ENCODE measurements at places on chromosomes 3 and 15.

DNA sequence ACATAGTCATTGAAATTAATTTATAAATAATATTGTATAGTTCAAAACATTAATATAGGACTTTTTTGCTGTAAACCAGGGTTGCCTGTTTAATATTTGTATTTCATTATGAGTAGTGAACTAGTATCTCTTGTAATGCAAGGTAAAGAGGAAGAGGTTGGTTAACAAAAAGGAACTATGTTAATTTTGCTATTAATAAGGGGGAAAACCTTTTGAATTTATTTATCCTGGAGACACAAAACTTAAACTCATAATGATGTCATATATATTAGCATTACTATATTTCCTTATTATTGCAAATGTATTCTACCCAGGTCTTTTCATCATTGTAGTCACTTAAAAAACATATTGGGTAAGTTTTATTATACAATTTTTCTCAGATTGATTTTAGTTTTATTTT is 94.5 kb downstream of the CHL1 start:
- no peak for DNase-seq

DNA sequence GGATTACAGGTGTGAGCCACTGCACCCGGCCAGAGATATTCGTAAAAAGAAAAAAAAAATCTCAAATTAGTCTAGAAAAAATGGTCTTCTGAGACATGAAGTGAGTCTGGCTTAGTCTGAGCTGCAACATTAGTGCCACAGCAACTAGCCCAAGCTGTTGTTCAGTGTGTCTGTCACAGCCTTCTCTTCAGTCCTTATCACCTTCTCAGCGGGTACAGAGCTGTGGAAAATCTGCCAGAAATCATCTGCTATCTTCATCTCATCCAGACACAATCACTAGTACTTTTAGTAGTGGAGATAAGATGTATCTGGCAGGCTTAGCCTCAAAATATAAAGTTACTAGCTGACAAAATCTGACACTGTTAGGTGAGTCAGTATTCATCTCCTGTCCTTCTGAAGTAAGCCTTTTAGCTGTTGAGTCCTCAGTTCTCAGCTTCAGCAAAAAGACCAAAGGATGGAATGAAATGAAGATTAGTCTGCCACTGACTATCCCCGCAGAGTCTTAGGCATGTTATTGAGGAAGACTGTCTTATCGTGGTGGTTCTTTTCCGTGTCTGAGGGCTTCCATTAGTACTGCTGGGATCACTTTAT is 120.5 kb upstream of the CGNL1 start:
- no peak for DNase-seq

- no peak for DNase-seq
Measured at GRCh38 chr3:151322511-151322910, 5.9 kb upstream of the GPR87 start.

DNA sequence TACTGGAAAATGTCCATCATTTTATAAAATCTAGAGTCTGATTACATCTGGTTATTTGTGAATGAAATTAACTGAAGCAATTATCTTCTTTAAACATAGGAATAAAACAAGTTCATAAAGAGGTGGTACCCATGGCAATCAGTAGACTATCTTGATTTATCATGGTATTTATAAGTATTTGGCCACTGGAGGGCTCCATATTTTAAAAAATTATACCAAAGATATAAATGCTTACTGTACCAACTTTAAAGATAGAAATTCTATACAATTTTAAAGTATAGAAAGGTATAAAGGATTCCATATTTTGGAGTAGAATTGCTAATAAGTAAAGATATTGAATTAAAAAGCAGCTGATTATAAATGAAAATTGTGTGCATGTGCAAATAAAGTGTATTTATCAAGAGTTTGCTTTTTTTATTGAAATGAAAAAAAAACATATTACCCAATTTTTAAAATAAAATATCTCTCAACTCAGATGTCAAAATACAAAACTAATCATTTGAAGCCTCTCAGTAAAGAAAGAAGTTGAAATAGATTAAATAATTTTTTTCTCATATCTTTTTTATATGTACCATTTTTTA is 105.3 kb downstream of the BBX start:
- no peak for DNase-seq

DNA sequence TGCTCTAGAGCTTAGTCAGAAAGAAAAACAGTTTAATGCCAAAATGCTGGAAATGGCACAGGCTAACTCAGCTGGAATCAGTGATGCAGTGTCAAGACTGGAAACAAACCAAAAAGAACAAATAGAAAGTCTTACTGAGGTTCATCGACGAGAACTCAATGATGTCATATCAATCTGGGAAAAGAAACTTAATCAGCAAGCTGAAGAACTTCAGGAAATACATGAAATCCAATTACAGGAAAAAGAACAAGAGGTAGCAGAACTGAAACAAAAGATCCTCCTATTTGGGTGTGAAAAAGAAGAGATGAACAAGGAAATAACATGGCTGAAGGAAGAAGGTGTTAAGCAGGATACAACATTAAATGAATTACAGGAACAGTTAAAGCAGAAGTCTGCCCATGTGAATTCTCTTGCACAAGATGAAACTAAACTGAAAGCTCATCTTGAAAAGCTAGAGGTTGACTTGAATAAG is 150.5 kb upstream of the LRRFIP2 start:
- no peak for DNase-seq

DNA sequence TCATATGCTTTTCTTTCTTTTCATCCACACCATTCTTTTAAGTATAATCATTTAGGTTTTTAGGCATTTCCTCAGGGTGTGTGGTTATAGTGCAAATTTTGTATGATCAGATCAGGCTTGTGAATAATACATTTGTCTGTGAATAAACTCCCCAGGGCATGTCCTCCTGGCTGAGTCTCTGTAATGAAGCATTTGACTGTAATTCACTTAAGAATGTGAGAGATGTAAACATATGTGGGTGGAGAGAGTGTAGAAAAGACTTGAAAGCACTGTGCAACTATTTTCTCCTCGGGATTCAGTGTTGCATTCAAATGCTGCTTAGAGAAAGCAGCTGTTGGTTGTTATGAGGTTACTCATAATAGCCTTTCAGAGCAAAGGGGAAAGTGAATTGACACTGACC is 996.5 kb downstream of the TUSC7 start:
- no peak for DNase-seq

GRCh38 chr3:112676659-112677234 is 35.8 kb upstream of the CCDC80 start:
- peak; percentile 28 for DNase-seq

GRCh38 chr3:28799084-28799483 is 450.5 kb upstream of the AZI2 start:
- no peak for DNase-seq

GRCh38 chr15:38685686-38686339 is 121.2 kb upstream of the RASGRP1 start:
- no peak for DNase-seq

GRCh38 chr3:127630811-127631714 is 2.1 kb downstream of the PODXL2 start:
- DNase-seq: no peak

DNA sequence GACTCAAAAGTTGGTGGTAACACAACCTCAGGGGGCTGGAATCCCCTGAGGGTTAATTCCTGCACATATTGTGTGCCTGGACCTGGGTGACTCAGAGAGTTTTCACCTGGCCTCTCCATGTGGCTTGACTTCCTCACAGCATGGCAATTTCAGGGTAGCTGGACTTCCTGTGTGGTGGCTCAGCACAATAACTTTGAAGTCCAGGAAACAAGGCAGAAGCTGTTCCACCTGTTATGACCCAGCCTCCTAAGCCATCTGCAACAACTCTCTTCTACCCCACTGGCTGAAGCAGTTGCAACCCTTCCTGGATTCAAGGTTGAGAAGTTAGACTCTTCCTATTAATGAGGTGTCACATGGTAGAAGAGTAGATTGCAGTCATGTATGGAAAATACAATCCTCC is 58.4 kb downstream of the EDEM1 start:
- no peak for DNase-seq

- no peak for DNase-seq
Measured at GRCh38 chr15:64423970-64424369, 36.3 kb downstream of the TRIP4 start.

- no peak for DNase-seq
Measured at GRCh38 chr3:136381051-136381450, 130.9 kb downstream of the PCCB start.

- no peak for DNase-seq
Measured at GRCh38 chr3:197135212-197135611, 105.6 kb upstream of the MELTF start.

DNA sequence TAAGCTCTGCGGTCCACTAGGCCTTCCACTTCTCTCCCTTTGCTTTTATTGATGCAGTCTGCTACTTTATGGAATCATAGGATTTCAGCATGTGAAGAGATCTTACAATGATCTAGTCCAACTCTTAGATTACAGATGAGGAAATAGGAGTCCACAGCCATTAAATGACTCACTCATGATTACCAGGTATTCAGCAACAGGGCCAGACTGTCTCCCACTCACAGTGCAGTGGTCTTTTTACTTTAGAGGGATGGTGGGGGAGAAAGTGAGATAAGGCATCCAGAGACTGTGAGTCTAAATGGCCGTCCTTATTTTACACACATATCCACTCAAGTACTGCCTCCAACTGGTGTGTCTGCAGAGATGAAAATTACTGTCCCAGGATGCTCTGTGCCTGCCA is 88.5 kb upstream of the SKOR1 start:
- DNase-seq: no peak

GRCh38 chr15:60695713-60696522 is 217.0 kb upstream of the ICE2 start:
- no peak for DNase-seq

- DNase-seq: no peak
Measured at GRCh38 chr15:76861815-76862397, 43.2 kb downstream of the SCAPER start.

DNA sequence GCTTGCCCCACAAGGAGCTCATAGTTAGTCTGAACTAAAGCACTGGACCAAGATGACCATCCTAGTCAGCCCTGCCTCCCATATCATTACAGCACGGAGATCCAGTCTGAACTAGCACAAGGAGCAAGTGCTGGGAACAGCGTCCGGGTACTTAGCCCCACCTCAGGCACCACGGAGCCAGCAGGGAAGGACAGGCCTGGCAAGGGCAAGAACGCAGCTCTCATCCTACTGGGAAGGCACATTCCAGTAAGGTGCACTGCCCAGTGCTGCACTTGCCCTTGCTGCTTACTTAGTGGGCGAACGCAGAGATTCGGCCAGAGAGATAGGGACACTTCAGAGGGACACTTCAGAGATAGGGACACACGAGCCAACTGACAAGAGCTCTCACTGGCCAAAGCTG is 27.6 kb downstream of the SEC61A1 start:
- no peak for DNase-seq

DNA sequence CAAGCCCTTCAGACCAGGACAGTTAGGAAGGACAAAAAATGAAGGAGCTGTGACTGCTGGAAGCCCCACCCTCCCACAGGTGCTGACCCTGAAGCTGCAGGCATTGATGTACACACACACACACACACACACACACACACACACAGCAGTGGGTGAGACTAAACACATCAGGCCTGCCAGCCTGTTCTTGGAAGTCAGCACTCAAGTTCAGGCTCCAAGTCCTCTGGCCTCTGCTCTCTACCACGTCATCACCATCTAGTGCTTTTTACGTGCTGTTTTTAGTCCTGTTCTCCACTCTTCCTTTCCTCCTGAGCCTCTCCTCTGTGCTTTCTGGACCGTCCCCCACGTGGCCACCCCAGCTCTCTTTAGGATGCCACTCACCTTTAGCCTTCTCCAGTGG is 5.4 kb upstream of the KBTBD12 start:
- no peak for DNase-seq

All from memory B cell (primary cell).